ENCODE measurements at places on chromosomes 4 and X.

GRCh38 chr4:114752391-114753165 is 154.0 kb downstream of the UGT8 start:
- DNase-seq: no peak

GRCh38 chr4:170110285-170110672 is 20.5 kb upstream of the AADAT start:
- no peak for DNase-seq

DNA sequence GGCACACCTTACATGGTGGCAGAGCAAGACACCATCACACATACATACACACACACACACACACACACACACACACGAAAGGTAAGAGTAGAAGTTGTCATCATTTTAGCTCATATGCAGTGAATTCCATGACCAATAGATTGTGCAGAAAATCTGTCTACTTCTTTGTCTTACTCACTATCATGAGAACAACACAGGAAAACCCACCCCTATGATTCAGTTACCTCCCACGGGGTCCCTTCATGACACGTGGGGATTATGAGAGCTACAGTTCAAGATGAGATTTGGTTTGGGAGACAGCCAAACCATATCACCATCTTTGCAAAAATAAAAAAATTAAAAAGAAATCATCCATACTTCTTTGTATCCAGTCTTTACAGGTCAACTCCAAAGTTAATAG is 221.1 kb downstream of the BMPR1B start:
- DNase-seq: peak; percentile 5

DNA sequence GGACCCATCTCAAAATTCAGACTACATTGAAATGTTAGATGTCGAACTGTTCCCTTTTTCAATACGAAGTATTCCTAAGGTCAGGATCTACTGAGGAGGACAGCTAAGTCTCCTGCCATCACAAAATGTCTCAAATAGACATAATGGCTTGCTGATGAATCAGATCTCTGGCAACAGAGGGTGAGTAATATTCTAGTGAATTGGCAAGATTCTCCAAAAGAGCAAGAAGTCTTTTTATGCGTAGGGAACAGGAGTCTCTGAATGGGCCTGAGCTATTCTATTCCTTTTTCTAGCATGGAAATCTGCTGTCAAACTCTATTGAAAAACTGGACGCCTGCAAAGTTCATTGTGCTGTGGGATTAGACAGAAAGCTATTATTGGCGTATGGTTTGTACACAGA is 145.4 kb downstream of the FNIP2 start:
- DNase-seq: no peak

- no peak for DNase-seq
Observed at GRCh38 chr4:1150875-1151274, 21.5 kb downstream of the SPON2 start.

DNA sequence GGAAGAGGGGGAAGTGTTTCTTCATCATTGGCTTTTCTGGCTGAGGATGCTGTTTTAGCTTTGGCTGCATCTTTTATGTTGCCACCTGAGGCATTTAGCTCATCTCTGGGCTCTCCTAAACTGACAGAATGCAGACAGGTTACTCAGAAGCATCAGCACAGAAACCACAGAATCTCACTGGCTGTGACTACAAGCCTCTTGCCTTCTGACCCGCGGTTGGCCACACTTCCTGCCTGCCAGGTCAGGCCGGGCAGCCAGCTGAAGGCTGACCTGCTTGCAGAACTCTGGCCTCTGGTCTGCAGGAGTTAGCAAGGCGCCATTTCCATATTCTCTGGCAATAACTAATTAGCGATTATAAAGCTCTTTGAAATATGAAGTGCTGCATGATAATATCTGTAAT is 366.5 kb downstream of the MID1IP1 start:
- no peak for DNase-seq

DNA sequence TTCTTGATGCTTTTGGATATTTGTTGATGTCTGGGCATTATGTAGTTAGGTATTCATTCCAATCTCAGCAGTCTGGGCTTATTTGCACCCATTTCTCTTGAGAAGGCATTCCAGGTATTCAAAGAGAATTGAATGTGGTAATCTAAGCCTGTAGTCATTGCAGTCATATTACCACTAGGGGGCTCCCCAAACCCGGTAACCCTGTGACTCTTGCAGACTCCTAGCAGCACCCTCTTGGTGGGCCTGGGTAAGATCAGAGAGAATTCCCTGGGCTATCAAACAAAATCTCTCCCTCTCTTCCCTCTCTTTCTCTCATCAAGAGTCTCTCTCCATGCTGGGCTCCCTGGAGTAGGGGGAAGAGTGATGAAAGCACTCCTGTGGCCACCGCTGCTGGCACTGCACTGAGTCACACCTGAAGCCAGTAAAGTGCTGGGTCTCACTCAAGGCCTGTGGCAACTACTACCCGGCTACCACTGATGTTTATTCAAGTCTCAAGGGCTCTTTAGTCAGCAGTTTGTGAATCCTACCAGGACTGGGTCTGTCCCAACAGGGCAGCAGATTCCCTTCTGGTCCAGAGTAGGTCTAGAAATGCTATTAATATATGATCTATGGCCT is 187.7 kb upstream of the NUDT10 start:
- DNase-seq: peak; percentile 24

All from stimulated activated naive CD8-positive, alpha-beta T cell treated with anti-CD3 and anti-CD28 coated beads, Interleukin-15, Interleukin-2, amounts not matched to agents 100 U/mL and 50 U/mL, for 24 hours (primary cell).